ENCODE measurements at places on chromosomes 3 and 15.

DNA sequence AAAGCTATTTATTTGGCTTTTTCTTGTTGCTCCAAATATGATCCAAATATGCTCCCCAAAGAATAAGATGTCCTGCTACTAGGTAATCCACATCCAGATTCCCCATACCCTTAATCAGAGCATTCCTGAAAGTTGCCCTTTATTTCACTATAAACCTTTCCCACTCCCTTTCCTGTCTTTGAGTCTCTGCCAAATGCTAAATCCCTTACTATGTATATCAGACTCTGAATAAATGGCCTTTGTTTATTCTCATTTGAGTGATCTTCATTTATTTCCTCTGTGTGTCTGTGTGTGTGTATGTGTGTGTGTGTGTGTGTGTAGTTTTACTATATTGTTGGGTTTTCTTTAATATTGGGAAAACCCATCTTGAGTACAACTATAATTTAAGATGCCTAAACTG lies 7.0 kb upstream of the SPICE1 start:
- no peak for DNase-seq

GRCh38 chr3:78314327-78314726 lies 1274.4 kb downstream of the ROBO2 start:
- no peak for DNase-seq

DNA sequence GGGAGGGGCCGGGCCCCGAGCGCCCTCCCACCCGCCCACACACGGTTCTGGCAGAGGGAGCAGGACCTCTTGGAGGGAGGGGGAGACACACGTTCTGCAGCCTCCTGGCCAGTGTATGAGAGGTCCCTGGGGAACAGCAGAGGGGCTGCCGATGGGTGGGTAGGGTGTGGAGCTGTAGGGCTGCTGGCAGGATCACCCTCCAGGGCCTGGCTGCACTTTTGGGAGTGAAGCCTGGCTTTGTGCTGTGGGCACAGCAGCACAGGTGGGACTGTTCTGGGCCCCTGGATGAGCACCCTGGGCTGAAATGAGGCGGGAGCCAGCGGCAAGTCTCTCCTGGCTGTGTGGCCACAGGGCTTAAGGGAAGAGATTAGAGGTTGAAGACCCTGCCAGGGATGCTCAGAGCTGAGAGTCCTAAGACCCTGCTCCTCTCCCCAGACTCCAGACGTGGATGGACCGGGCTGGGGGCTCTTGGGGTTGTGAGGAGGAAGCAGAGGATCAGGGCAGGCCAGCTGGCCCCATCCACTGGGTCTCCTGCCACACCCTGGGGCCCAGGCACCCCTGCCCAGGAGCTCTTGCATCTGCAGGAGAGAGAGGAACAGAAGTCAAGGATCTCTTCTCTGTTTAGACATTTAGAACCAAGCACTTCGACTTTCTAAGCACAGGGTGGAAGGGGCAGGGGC lies 45.2 kb downstream of the RGMA start:
- DNase-seq: no peak

GRCh38 chr3:80238152-80238551 lies 470.4 kb upstream of the ROBO1 start:
- no peak for DNase-seq

DNA sequence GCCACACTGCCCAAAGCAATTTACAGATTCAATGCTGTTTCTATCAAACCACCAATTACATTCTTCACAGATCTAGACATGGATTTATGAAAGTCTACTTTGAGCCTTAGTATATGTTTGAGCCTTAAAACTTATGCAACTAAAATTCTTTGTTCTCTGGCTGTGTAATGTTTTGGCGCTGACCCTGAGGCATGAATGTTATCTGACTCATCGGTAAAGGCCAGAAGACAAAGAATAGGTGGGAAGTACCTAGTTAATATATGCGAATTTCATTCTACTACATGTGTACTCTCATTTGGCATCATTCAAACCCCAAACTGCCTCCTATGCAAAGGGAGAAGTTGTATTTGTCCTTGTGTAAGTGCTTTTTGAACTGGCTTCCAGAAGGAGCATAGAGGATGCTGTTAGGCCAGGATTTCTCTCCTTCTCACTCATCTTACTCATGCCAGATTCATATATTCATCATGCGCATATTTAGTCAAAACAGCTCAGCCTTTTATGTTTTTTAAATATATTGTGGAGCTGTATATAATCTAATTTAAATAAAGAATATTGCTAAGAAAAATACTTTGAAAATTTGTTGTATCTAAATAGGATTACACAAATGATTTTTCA lies 204.2 kb downstream of the NFKBIZ start:
- DNase-seq: no peak

DNA sequence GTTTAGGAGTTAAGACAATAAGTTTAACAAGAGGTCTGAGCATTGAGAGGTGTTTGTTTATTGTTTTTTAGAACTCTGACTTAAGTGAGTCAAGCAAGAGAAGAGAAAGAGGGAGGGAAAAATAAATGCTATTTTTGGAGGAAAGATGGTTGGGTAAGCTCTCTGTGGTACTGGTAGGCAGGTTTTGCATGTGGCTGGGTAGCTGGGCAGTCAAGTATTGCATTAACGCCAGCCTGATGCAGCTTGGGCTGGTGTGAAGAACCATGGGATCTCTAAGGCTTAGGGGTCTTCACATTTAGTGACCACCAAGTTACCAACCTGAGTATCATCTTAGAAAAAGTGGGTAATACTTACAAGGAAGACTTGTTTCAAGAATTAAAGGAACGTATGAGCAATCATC lies 534.5 kb upstream of the SEMA6D start:
- DNase-seq: no peak

- no peak for DNase-seq
These were observed 7.9 kb upstream of the MRAS start for GRCh38 chr3:138340511-138340910.

Data from T1000 (cell line).